ENCODE measurements at places on chromosomes 2 and 18.

GRCh38 chr2:31137211-31138036 is 816 bp downstream of the GALNT14 start:
- H3K27ac ChIP-seq = no peak overlapping the region
- H3K4me1 ChIP-seq = peaks cover 5% of the 10 kb centered on the region
- no peaks in the 10 kb centered on the region for H3K36me3 ChIP-seq
- peak overlapping the region; percentile 69 for H3K4me3 ChIP-seq
- peaks cover 68% of the 10 kb centered on the region for H3K27me3 ChIP-seq
- DNase-seq = no peak

DNA sequence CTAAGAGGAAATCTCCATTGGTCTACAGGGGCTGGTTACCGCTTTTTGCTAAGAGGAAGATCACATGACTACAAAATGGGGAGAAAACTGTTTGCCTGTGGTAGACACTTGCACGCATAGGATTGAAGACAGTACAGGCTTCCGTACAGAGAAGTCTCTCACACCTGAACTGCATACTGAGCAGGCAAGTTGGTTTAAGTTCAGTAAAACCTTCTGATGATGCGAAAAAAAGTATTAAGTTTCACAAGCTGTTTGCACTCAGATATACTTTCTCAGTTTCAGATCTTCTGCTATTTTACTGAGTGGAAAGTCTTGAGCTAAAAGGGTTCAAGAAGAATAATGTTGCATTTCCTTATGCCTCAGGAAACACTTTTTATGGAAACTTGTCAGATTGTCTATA is 292.2 kb upstream of the MC4R start:
- H3K4me3 ChIP-seq = no peak overlapping the region
- no peaks in the 10 kb centered on the region for H3K4me1 ChIP-seq
- H3K27me3 ChIP-seq = peaks cover 2% of the 10 kb centered on the region
- DNase-seq = no peak
- no peaks in the 10 kb centered on the region for H3K36me3 ChIP-seq

DNA sequence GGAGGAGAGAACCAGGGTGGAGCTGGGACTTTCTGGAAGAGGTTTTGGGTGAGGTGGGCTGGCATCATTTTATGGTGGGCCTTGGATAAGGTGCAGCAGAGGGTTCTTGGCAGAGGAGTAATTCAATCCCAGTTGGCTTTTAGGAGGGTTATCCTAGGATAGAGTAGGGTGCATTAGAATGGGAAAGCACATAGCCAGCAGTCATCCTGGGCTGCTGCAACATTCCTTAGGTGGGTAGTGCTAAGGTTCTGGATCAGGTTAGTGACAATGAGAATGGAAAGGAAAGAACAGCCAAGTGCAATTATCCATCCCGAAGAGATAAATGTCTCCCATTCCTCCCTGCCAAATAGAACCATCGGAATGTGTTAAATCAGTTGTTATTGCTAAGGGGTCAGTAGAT is 157.3 kb upstream of the SPRED2 start:
- no peaks in the 10 kb centered on the region for H3K4me1 ChIP-seq
- H3K27ac ChIP-seq = no peak overlapping the region
- DNase-seq = no peak
- H3K36me3 ChIP-seq = no peaks in the 10 kb centered on the region
- no peak overlapping the region for H3K4me3 ChIP-seq

GRCh38 chr2:46601328-46601963 is 122.1 kb downstream of the TMEM247 start:
- H3K27me3 ChIP-seq = no peaks in the 10 kb centered on the region
- H3K4me1 ChIP-seq = no peaks in the 10 kb centered on the region
- no peak overlapping the region for H3K4me3 ChIP-seq
- no peak overlapping the region for H3K27ac ChIP-seq
- no peak for DNase-seq

GRCh38 chr2:102033750-102034682 is 42.3 kb downstream of the IL1R2 start:
- H3K27ac ChIP-seq = peak overlapping the region; percentile 96
- H3K4me3 ChIP-seq = no peak overlapping the region
- H3K4me1 ChIP-seq = peaks cover 72% of the 10 kb centered on the region
- H3K36me3 ChIP-seq = no peaks in the 10 kb centered on the region

GRCh38 chr2:109196081-109196875 is 67.3 kb downstream of the SH3RF3 start:
- H3K36me3 ChIP-seq = no peaks in the 10 kb centered on the region
- no peak overlapping the region for H3K4me3 ChIP-seq
- DNase-seq = no peak
- no peaks in the 10 kb centered on the region for H3K27me3 ChIP-seq
- peak overlapping the region; percentile 28 for H3K27ac ChIP-seq

DNA sequence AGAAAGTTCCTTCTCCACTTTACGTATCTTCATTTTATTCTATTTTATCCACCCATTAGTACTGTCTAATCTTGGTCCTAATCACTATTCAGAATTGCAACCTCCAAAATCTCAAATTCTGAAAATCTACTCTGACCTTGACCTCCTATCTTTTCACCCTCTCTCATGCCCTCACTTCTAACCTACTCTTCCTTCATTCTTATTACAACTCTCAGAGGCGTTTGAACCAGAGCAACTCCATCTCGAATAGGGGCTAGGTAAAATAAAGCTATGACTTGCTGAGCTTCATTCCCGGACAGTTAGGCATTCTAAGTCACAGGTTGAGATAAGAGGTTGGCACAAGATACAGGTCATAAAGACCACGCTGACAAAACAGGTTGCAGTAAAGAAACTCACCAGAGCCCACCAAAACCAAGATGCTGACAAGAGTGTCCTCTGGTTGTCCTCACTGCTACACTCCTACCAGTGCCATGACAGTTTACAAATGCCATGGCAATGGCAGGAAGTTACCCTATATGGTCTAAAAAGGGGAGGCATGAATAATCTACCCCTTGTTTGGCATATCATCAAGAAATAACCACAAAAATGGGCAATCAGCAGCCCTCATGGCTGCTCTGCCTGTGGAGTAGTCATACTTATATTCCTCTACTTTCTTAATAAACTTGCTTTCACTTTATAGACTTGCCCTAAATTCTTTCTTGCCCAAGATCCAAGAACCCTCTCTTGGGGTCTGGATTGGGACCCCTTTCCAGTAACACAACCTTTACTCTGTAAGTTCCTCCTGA is 11.4 kb downstream of the CCDC88A start:
- peaks cover 16% of the 10 kb centered on the region for H3K4me1 ChIP-seq
- H3K27ac ChIP-seq = no peak overlapping the region
- H3K27me3 ChIP-seq = no peaks in the 10 kb centered on the region
- H3K4me3 ChIP-seq = no peak overlapping the region
- H3K36me3 ChIP-seq = peaks cover 7% of the 10 kb centered on the region

Measured in chondrocyte (in vitro differentiated cells).